ENCODE measurements at places on chromosomes 11 and 22. TPM values are rescaled to one million over a fixed set of nuclear protein-coding genes. Genes with fewer than 3 reads are reported as not detected.

NNMT gene
- total RNA-seq: 162 TPM

OR8D4 gene
- not detected for total RNA-seq

SMPD1 gene
- 30.8 TPM for total RNA-seq

C1QTNF5 gene
- 1.8 TPM for total RNA-seq

DDX6 gene
- total RNA-seq: 55.5 TPM

LSP1 gene
- 1.2 TPM for total RNA-seq

RHBDD3 gene
- 37.7 TPM for total RNA-seq

KLHL35 gene
- not detected for total RNA-seq

UCP3 gene
- 0.43 TPM for total RNA-seq

PHF21B gene
- total RNA-seq: 3.9 TPM

MOGAT2 gene
- not detected for total RNA-seq

DNA sequence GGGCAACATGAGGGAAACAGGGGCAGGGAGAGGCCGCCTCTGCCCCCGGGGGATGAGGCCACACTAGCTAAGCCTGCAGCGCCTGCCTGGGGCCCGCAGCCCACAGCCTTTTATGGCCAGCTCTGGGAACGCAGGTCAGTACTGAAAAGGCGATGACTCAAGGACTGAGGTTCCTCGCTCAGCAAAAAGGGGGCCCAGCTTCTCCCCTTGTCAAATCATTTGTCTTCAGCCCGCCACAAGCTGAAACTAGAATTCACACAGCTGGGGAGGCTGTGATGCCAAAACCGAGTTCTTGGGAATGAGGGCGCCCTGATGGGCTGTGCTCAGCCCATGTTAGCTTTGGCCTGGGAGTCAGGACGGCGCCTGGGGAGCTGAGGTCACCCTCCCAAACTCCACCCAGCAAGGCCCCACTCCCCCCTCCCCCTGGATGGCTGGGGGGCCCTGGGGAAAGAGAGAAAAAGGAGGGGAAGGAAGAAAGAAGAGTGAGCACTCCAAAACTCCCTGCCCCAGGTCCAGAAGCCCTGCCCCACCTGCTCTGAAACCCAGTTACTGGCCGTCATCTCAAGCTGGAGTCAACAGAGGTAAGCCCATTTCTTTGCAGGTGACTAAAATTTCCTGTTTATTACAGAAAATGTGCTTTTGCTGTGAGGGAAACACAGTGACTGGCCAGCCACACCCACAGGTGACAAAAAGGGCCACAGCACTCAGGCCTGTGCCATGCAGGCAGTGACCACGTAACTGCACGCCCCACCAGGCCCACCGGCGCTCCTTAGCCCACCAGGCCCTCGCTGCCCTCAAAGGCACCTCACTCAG is 13.7 kb downstream of the EHD1 start:
- DNase-seq: no peak

GRCh38 chr22:27641049-27641795 is 160.3 kb downstream of the MN1 start:
- DNase-seq: no peak

GRCh38 chr11:45847911-45848316 is 639 bp downstream of the CRY2 start:
- DNase-seq: peak; percentile 39

- no peak for DNase-seq
Observed at GRCh38 chr11:6656936-6657335, 1.3 kb upstream of the DCHS1 start.

DNA sequence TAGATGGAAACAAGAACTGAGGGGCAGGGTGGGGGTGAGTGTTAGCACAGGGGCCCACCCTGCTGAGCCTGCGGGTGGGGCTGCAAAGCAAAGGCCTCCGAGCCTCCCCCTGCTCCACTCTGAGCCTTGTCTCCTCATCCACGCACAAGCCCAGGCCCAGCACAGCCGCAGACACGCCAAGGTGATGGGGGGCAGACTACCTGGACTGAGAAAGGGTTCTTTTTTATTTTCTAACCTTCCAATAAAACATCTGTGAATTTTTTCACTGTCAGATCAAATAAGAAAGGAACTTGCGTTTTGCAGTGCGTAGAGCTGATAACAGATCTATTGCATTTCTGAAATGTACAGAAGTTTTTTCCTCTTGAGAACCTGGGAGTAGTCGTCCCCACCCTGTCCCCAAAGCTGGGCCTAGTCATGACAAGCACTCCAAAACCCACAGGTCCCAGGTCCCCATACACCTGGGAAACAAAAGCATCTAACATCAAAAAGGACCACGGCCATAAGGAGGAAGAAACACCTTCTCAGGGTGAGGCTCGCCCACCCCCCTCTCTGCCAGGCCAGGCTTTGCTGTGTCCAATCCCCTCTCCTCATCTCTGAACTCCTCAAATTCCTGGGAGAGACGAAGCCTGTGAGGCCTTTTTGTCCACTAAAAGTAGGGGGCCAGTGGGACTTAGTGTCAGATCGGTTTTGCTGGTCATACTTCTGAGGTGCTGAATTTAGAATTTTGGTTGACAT is 22.7 kb upstream of the CD5 start:
- DNase-seq: no peak

- no peak for DNase-seq
Observed at GRCh38 chr11:63880403-63880790, 36.6 kb downstream of the RCOR2 start.

GRCh38 chr11:84890676-84891075 is 736.5 kb downstream of the DLG2 start:
- no peak for DNase-seq

GRCh38 chr11:119940401-119940976 is 197.4 kb downstream of the TRIM29 start:
- DNase-seq: no peak

DNA sequence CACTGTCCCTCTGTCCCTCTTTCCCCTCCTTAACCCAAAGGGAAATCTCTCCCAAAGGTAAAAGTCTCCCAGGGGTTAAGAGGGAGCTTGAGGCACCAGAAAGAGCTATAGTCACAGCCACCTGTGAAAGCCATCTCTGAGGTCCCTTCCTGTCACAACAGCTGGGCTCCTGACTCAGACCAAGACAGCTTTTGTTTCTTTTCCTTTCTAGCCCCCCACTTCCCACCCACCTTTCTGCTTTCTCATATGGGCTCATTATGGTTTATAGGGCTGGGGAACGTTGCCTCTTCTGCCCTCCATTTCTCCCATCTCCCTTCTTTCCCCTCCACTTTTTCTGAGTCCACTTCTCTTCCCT is 19.1 kb downstream of the MIF start:
- DNase-seq: no peak

GRCh38 chr11:41675205-41675604 is 215.8 kb upstream of the LRRC4C start:
- DNase-seq: no peak

DNA sequence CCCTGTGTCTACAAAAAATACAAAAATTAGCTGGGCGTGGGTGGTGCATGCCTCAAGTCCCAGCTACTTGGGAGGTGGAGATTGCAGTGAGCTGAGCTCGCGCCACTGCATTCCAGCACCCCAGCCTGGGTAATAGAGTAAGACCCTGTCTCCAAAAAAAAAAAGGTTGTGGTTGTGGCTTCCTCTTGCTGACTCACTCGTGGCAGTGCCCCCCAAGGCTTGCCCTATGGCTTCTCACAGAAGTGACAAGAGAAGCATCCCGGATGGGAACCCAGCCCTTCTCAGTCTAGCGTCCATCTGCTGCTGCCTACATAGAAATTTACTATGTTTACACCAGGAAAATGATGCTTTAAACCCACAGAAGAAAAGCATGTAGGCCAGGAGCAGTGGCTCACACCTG is 68.5 kb upstream of the PITPNB start:
- DNase-seq: peak; percentile 81

DNA sequence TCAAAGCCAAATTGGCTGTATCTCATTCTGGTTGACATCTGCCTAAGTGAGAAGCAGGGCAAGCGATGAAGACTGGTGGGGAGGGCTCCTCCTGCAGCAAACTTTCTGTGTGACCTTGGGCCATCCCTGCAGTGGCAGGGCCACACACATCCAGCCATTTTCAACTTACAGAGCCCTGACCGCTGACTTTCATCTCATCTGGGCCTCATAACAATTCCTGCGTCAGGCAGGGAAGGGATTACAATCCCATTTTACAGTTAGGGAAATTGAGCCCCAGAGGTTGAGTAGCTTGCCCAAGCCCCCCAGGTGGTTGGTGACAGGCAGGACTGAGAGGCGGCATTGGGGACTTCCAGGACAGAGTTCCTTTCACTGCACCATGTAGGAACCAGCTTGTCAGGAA is 21.9 kb downstream of the TPBGL start:
- no peak for DNase-seq

DNA sequence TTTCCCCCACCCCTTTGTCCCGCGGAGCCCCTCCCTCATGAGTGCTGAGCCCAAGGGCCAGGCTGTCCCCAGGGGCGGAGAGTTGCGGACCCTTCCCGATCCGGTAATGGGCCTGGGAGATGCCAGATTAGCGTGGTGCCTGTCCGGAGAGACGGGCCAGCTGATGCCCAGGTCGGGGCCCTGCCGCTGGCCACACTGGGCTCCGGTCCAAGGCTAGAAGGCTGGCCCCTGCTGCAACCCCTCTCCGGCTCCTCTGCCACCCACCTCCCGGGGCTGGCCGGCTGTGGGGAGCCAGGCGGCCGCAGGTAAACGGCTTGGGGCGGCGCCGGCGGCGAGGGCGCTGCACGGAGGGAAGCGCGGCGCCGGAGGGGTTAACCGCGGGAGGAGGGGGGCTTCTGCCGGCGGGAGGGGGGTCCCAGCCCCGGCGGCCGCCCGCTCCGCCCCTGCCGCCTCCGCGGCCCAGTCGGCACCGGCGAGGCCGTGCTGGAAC is at the start of gene KCNK4:
Gene KCNK4, plus strand, starts transcription at position 41 of the 490 bp plus-strand sequence. CDS start 1,717 bp downstream, outside the sequence.
- no peak for DNase-seq

All from HT1080 (cell line).